ENCODE measurements at places on chromosomes 3 and 15.

DNA sequence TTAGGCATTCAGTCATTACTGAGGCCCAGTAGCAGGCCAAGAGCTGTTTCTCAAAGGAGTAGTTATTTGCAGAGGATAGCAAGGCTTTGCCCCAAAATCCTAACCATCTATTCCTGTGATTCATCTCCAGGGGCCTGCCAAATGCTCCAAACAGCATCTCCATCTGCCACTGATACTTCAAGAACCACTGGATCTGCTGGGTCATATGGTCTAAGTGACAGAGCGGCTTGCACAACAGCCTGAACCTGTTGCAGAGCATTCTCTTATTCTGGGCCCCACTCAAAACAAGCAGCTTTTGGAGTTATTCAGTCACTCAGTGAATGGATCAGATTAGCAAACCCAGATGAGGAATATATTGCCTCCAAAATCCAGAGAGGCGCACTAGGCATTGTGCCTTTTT, 68.8 kb upstream of the ALDH1A3 start:
- no peak for DNase-seq

- no peak for DNase-seq
These were observed 48.0 kb upstream of the C15orf61 start for GRCh38 chr15:67472957-67473356.

DNA sequence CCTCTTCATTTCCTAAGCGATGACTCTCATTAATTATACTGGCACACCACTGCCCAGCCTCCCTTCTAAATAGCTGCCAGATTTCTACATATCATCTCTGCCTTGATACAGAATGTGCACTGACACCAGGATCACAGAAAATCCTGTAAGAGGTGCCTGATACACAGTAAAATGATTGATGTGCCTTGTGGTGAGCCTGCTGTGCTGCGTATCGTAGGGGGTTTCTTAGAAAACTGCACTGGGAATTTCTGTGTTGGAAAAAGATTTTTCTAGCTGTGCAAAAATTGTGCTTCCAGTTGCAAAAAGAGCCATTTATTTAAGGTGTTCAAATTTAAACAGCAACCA, 3.0 kb upstream of the PLCH1 start:
- DNase-seq: no peak

GRCh38 chr3:183817639-183818038, 7.7 kb downstream of the MAP6D1 start:
- DNase-seq: no peak

GRCh38 chr15:84791763-84792162, 25.4 kb upstream of the ALPK3 start:
- no peak for DNase-seq

DNA sequence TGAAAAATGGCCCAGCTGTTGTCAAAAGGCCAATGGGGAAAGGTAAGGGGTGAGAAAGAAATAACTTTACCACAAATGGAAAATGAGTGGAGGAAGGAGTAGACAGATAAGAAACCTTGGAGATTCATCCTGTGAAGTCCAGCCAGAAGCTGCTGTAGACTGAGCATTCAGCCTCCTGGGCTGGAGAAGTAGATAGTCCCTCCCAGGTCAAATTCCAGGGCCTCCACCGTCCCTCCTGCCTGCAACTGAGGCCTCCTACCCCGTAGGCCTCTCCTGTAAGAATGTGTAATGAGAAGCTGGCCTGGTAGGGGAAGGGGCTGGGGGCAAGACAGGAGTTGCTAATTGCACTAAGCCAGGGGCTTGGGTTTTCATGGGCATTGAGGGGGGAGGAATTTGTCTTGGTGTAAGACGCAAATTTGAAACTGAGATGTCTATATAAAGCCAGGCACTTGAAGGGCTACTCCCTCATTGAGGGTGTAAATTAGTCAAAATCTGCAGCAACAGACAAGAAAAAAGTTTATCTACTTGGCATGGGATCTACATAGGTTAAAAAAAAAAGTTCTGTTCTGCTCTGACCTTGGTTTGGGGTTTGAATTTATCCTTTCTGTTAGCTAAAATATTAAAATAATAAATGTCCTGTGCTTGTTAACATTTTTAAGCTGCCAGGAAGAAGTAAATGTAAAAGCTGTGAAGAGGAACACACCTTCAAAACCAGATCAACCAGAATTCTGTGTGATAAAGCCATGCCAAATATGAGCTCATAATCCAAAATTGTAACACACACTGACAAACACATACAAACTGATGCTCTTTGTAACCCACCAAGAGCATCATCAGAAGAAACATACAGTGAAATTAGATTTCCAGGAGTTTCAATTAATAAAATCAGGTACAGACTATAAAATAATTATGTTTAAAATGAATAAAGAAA, 1.7 kb upstream of the RBP2 start:
- no peak for DNase-seq

- no peak for DNase-seq
These were observed 67.2 kb downstream of the CACNA2D2 start for GRCh38 chr3:50436114-50436674.

DNA sequence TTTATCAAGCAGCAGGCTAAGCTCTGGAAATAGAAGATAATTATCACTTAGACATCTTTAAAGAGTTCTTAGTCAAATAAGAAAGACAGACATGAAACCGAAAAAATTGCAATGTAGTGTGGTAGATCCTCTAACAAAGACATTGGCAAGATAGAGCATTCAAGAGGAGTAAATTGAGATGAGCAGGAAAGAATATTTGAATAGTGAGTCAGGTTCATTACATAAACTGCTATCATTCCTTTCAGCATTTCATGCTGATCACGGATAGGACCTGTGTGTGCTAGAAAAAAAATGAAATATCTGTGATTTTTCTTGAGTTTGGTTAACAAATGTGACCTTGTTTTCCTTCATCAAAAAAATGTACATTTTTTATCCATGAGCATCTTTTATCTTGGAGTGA, 460.9 kb downstream of the OTOL1 start:
- no peak for DNase-seq

GRCh38 chr15:85454403-85454802, 74.0 kb downstream of the AKAP13 start:
- DNase-seq: no peak

DNA sequence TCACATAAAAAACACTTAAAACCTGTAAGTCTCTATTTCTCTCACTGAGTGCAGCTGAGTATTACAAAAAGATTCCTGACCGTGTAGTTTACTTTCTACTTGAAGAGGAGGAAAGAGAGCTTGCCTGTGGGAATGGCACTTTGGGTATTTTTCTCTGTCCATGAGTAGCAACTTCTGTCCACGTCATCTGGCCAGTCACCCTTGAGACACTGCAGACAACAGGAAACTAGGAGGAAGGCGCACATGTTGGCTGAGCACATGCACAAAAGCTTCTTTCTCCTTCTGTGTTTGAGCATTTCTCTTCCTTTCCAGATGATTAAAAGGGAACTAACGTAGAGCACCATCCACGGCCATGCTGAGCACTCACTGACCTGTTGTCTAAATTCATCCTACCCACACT, 19.7 kb downstream of the STARD5 start:
- no peak for DNase-seq

DNA sequence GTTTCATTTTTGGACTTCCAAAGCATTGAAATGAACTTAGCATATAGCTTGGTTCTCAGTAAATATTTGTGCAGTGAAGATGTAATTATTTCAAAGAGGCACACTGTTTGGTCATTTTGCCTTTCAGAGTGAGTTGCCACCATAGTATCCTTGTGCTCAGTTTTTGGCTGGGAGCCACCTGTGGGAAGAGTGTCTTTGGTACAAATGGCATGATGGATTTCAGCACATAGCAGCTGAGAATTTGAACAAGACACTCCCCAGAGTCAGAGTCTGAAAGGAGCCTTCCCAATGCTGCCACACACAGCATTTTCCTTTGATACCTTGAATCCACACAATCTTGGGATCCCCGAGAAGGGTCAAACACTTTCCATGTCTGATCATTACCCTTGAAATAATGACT, 897.2 kb upstream of the ARPP21 start:
- no peak for DNase-seq

DNA sequence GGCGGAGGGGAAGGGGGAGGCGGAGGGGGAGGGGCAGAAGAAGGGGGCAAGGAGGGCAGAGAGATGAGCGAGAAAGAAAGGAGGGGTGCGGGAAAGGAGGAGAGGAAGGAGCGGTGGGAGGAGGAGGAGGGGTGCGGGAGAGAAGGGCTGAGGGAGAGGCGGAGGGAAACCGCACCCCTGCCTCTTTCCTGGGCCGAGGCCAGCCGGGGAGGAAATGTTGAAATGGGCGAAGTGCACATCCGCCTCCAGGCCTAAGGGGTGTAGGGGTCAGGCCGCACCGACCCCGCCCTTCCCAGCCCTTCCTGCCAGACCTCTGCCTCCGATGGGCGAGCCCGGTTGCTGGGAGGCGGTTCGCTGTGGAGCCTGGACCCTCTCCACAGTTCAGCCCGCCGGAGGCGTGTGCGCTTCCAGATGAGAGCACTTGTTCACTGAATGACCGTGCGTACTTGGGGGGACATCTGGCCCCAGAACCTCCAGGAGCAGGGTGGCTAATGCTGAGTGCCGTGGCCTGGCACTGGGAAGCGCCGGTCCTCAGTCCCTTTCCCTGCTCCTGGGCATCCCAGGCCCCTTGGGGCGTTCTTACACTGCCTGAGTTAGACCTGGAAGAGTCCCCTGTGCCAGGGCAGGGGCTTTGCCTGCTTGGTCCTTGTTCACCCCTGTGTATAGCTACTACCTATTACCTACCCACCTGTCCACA, 110.3 kb upstream of the KLF13 start:
- peak; percentile 52 for DNase-seq

Measured in anterior cingulate cortex (tissue), 58 donors.